ENCODE measurements at places on chromosomes 6 and 20.

GRCh38 chr6:130148181-130148580 lies 74.6 kb downstream of the SAMD3 start:
- peak; percentile 33 for DNase-seq

GRCh38 chr6:25715794-25716193 lies 38.7 kb upstream of the SLC17A4 start:
- no peak for DNase-seq

- DNase-seq = no peak
Observed at GRCh38 chr6:50815436-50816114, 3.1 kb upstream of the TFAP2B start.

DNA sequence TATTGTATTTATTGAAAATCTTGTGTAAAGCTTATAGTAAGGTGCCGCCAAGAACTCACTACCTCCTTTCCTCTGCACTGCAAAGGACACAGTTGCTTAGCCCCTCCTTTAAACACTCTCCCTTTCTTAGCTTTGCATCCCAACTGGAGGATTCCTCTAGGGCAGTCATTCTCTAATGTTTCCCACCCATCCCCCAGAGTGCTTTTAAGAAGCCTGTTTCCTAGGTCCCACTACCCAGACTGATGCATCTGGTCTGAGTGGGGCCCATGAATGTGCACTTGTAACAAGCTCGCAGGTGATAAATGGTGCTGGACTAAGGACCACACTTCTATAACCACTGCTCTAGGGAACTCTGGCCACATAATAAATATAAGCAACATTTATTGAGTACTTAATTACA lies 55.2 kb downstream of the B4GALT5 start:
- no peak for DNase-seq

DNA sequence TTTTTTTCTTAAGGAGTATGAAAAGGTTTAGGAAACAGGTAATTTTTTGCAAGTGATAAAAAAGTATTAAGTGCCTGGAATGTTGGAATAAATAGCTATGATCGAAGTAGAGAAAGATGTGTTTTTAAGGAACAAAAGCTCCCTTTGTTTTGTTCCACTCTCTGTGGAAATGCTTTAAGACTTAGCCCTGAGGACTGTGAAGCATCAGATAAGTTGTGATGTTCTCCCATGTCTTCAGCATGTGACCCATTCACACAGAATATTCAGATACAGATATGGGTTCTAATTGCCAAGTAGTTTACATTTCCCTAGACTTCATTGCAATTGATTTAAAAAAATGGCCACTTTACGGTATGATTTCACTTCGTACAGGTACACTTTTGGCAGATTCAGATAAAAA lies 80.6 kb downstream of the KCNQ5 start:
- no peak for DNase-seq

DNA sequence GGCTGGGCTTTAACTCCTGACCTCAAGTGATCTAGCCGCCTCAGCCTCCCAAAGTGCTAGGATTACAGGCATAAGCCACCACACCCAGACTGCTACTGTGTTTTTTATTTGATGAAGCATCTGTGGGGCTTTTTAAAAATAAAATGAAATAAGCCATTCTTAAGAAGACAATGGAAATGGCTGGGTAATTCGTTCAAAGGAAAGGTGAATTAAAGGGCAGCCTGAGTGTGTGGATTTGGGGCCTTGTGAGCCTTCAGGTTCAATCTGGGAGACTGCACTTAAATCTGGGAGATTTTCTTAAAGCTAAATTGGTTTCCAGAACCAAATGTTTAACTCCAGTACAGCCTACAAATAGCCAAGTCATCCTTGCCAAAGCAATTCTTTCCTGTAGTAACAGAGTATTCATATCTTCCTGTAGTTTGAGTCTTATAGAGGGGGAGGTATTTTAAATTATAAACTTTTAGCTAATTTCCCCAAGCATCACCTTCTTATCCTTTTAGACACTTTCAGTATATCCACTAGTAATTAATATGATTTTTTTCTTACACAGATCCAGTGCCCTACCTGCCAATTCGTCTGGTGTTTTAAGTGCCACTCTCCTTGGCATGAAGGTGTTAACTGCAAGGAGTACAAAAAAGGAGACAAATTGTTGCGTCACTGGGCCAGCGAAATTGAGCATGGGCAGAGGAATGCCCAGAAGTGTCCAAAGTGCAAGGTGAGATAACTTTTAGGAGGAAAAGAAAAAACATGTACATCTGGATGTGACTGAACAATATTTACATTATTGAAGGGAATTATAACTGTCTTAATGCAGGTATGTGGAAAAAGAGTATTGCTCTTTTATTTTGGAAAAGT lies 95.4 kb downstream of the RNF217 start:
- DNase-seq = no peak

DNA sequence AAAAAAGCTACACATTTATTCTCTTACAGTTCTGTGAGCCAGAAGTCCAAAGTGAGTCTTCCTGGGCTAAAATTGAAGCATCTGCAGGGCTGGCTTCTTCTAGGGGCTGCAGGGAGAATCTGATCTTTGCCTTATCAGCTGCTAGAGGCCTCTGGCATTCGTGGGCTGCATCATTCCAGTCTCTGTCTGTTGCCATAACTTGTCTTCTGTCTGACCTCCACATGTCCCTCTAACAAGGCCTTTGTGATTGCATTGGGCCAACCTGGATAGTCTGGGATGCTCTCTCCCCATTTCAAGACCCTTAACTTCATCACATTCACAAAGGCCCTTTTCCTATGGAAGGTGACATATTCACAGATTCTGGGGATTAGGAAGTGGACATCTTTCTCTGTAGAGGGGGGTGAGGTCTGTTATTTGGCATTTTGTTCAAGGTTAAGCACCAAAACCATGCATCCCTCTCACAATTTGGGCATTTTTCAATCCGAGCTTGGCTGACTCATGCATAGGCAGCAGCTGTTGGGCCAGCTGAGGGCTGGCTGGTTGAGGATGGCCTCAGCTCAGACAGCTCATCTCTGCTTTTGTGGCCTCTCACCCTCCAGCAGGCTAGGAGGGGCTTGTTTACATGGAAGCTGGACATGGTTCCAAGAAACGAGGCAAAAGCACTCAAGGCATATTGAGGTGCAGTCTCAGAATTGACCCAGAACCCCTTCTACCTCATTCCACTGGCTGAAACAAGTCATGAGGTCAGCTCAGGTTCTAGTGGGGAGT lies 116.1 kb upstream of the NXT1 start:
- DNase-seq = no peak

GRCh38 chr6:52317841-52318581 lies 33.5 kb upstream of the MCM3 start:
- DNase-seq = no peak

DNA sequence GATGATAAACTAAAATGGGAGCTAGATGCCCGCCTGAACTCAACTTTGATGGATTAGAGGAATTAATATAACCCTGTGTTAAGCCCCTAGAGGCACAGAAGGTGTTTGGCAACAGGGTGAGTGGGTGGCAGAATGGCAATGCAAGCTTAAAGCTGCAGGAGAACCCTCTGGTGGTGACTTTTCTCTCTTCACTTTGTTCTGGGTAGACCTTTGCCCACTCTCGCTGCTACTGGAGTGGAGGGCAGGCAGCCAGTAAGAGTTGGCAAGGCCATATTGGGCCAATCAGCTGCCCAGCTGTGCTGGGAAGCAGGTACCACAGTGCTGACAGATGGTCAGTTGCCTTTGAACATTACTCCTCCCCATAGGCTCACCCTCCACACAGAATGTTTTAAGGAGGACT lies 468.2 kb downstream of the MMUT start:
- no peak for DNase-seq

GRCh38 chr20:63418617-63419016 lies 53.8 kb downstream of the KCNQ2 start:
- DNase-seq = no peak

DNA sequence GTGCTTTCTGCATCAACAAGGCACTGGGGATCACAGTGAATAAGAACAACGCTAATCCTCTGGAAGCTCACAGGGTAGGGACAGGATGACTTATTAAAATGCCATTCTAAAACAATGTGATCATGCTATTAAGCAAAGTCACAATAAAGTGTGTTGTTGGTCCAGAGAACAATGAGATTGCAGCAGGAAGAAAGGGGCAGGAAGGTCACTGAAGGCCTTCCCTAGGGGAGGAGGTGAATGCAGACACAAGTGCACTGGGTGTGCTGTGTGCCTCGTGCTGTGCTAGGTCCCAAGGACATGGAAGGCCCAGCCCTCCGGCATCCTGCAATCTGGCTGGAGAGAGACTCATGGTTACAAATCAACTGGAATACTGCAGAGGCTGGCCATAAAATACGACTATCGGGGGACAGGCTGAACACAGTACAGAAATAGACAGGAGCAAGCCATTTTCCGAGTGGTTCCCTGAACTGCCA lies 55.7 kb downstream of the LYRM4 start:
- no peak for DNase-seq

DNA sequence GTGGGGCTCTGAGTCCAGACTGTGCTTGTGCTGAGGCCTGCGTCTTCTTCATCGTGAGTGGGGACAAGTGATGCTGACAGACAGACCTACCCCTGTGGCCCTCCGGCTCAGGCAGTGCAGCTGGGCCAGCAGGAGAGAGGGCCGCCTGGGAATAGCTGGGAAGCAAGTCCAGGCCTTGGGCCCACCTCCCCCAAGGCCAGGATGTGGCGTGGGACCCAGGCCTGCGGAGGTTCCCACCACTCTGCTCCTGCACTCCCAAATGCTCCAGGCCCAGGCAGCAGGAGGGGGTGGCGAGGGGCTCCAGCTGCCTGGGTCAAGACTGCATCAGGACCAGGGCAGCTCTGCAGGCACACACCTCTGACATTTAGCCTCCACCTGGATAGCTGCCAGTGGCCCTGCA lies 38.3 kb downstream of the DAAM2 start:
- DNase-seq = no peak

GRCh38 chr6:35166520-35166919 lies 25.4 kb upstream of the TCP11 start:
- no peak for DNase-seq

DNA sequence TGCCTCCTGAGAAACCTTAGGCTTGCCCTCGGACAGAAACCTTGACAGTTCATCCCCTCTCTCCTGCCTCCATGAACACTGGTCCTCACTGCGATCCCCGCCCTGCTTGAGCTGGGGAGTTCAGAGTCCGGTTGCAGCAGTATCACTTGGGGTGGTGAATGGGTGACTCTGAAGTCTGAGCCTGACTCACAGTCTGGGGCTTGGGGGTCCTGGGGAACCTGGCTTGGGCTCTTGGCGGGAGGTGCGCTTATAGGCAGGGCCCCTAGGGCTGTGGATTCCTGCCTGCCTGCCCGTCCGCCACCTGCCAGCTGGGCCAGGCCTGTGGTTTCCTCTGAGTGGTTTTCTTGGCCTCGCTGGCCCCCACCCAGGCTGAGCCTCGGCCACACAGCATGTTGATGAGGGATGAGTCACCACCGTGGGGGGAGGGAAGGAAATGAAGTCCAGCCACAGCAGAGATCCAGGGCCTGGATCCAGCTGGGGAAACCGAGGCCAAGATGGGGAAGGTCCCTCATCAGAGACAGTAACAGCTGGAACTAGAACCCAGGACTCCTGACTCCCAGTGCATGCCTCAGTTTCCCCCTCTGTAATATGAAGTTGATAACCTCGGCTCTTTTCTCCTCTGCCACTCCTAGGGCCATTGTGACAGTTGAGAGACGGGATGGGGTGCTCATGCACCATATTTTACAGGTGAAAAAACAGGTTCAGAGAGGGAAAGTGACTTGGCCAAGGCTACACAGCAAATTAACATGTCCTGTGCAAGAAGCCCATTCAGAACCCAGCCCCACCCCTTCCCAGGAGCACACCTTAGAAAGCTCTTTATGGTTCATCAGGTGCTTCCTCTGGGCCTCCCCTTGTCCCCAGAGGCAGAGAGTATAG lies 9.2 kb downstream of the FOXS1 start:
- no peak for DNase-seq

- DNase-seq = no peak
Observed at GRCh38 chr6:7144872-7145584, 37.3 kb downstream of the RREB1 start.

GRCh38 chr6:156729248-156729647 lies 47.9 kb upstream of the ARID1B start:
- DNase-seq = no peak

DNA sequence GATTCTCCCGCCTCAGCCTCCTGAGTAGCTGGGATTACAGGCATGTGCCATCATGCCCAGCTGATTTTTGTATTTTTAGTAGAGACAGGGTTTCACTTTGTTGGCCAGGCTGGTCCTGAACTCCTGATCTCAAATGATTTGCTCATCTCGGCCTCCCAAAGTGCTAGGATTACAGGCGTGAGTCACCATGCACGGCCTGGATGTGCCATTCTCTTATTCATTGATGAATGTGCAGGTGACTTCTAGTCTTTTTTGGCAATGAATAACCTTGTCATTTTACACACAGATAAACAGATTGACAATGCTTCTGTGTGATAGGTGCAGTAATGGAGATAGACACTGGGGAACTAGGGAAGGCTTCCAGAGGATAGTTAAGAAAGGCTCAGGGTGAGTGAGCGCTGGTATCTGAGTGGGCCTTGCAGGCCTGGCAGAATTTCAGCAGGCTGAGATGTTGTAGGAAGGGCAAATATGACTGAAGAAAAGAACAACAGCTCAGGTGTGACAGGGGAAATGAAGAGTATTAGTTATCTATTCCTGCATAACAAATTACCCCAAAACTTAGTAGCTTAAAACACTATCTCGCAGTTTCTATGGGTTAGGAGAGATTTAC lies 23.3 kb downstream of the PPARD start:
- no peak for DNase-seq

GRCh38 chr20:62797671-62798532 lies 1.6 kb downstream of the MRGBP start:
- no peak for DNase-seq

GRCh38 chr20:59151820-59152219 lies 11.8 kb upstream of the ZNF831 start:
- DNase-seq = no peak

GRCh38 chr6:45965007-45965406 lies 50.7 kb downstream of the CLIC5 start:
- DNase-seq = no peak

GRCh38 chr6:116562614-116563013 lies 8.7 kb upstream of the RWDD1 start:
- no peak for DNase-seq

- no peak for DNase-seq
Observed at GRCh38 chr6:113143206-113143605, 713.9 kb upstream of the MARCKS start.

- DNase-seq = no peak
Observed at GRCh38 chr6:13931797-13932402, 7.1 kb downstream of the RNF182 start.

GRCh38 chr20:53827292-53828087 lies 233.9 kb upstream of the ZNF217 start:
- no peak for DNase-seq

Measured in germinal center (tissue), 1 donor.